ENCODE measurements at places on chromosomes 16 and 17. TPM values are rescaled to one million over a fixed set of nuclear protein-coding genes. Genes with fewer than 3 reads are reported as not detected.
A peak's percentile ranks its signal among the peaks of the same experiment; 100 is the strongest.

DNA sequence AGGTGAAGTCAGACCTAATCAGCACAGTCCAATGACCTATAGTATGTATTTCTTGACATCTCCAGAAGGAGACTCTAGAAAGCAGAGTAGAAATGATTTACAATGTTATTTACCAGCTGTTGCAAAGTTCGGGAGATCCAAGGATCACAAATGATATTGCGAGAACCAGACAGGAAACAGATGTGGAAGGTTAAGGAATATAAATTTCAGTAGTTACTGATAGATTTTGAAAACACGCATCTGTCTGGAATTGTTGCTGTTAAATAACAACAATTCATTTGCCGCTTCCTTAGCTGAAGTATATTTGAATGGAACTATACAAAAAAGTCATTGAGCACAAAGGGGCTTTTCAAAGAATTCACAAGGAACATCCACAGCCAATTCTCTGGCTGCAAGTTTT is 72.0 kb downstream of the STXBP4 start:
- peak; percentile 52 for DNase-seq

DNA sequence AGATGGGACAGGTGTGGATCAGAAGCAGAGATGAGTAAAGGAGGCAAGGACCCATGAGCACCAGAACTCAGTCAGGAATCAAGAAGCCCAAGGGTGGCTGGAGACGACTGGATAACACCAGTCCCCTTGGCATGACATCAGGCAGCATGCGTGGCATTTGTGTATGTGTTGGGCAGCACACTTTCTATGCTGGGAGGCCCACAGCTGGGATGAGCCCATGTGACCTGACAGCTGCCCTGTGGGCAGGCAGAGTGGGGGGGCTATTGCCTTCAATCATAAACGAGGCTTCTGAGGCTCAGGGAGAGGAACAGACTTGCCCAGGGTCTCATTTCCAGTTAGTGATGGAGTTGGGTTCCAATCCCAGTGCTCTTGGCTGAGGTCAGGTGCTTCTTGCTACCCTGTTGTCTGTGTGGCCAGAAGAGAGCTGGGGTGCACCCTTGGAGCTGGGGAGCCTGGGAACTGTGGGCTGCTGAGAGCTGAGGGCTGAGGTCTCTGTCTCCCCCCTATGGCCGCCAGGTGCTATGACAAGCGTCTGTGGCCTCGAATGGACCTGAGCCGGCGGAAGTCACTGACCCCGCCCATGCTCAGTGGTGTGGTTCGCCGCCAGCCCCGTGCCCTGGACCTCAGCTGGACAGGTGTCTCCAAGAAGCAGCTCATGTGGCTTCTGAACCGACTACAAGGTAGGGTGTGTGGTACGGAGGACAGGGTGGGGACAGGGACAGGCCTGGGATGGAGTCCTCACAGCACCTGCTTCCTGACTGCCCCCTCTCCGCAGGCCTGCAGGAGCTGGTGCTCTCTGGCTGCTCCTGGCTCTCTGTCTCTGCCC is 7.1 kb upstream of the ORAI3 start:
- peak; percentile 56 for DNase-seq

- no peak for DNase-seq
Measured at GRCh38 chr16:73527187-73527586, 479.3 kb upstream of the ZFHX3 start.

The CX3CL1 gene
- 32.3 TPM for polyA plus RNA-seq

GRCh38 chr16:7025616-7026190 is 306.9 kb upstream of the RBFOX1 start:
- peak; percentile 67 for DNase-seq

The IL17C gene
- polyA plus RNA-seq: not detected

GRCh38 chr16:67702130-67702529 is 17.0 kb downstream of the GFOD2 start:
- DNase-seq: no peak
